NCI-H1436 treated with DMSO at 0.1 percent for 48 hours (cell line): ENCODE measurements at places on chromosomes 12 and 14.

DNA sequence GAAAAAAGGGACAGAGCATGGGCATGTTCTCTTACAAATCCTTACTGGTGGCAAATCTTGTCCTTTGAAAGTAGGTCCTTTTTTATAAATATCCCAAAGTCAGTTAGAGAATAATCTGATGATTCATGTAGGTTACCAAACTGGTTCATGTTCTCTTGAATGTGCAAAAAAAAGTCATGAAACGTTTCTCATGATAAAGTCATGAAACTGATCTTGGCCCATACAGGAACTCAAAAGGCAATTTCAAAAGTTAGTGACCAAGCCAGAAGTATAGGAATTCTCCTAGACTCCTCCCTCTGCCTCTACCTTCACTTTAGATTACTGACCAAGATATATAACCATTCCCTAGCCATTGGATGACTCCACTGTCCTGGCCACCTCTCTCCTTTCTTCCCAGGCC is 27.3 kb upstream of the SPTSSA start:
- no peak for DNase-seq

DNA sequence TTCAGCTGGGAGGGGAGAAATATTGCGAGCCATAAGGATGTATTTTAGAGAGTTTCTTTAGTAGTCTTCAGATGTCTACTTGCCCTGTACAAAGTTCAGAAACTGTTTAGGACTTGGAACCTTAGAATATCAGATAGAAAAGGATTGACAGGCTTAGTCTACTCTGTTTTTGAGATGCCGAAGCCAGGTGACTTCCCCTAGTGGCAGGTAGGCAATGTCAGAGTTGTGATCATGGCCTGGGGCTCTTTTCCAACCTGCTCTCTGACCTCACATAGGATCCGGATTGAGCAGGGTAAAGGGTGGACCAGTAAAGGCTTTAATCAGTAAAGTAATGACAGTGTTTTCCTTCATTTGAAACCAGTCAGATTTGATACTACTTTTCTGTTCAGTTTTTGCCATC is 59.6 kb downstream of the PRKCH start:
- no peak for DNase-seq

DNA sequence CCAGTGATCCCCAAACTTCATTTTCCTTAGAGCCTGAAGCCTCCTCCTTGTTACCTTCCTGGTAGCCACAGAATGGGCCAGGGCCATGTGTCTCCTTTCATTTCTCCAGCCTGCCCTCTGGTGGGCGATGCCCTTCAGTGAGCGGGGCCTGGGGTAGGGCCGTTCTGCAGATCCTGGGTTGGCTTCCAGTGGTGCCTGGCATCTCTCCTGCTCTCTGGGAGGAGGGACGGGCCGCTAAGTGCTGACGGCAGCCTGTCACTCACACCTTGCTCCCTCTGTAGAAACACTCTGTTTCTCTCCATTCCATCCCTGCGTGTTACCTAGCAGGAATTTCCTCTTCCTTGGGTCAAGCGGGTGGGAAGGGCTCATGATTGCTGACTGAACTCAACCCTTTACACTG is 232.1 kb downstream of the CACNA1C start:
- no peak for DNase-seq

GRCh38 chr12:7100239-7100638 is 8.0 kb upstream of the C1R start:
- no peak for DNase-seq

DNA sequence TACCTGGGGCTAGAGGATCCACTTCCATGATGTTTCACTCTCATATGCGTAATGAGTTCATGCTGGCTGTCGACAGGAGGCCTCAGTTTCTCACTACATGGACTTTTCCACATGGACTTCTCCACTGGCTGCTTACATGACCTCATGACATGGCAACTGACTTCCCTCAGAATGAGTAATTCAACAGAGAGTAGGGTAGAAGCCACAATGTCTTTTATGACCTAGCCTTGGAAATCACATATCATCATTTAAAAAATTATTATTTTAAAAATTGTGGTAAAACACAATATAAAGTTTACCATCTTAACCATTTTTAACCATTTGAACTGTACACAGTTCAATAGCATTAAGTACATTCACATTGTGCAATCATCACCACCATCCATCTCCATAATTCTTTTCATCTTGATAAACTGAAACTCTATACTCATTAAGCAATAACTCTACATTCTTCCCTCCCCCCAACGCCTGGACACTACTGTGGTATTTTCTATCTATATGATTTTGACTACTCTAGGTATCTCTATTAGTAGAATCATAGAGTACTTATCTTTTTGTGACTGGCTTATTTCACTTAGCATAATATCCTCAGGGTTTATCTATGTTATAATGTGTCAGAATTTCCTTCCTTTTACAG is 144.5 kb downstream of the TGFB3 start:
- DNase-seq, result no peak

GRCh38 chr14:77882636-77883035 is 82.7 kb downstream of the ADCK1 start:
- DNase-seq, result no peak

GRCh38 chr12:82625523-82625922 is 61.2 kb upstream of the TMTC2 start:
- no peak for DNase-seq

- DNase-seq, result no peak
Observed at GRCh38 chr12:112130441-112130998, 5.2 kb downstream of the TRAFD1 start.

DNA sequence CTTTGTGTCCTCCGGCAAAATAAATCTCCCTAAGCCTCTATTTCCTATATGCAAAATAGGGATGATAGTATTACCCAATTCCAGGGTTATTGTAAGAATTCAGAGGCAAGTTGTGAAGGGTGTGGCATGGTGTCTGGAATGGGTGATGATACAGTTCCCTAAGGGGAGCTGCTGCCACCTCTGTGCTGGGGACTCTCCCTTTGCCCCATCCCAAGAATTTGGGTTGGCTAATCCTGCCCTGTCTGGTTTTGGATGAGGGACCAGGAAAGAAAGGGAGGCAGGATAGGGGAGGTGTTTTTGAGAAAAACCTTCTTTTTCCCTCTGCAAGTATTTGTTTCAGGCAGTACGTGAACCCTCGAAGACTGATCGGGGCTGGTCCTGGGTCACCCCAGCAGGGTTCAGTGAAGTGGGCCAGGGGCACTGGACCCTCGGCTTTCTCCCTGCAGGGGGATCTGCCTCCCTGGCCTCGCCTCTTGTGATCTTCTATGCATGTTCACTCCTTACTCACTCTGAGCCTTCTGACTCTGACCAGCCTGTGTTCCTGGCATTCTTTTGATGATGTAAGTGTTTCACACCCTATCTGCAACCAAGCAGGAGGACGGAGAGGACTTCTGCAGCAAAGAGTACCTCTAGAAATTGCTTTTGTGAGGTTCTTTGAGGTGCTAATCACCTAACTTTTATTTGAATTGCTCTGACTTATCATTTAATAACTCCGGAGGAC is 60.8 kb downstream of the RASSF3 start:
- no peak for DNase-seq

DNA sequence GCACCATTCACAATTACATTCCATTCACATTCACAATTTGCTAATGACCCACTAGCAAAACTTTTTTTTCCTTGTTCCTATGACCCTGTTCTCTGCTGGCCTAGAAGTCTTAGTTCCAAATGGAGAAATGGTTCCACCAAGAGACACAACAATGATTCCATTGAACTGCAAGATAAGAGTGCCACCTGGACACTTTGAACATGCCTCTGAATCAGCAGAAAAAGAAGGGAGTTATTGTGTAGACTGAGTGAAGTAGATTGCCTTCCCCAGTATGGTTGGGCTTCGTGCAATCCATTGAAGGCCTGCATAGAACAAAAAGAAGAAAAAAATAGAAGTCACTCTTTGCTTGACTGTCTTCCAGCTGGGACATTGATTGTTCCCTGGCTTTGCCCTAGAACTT is 133.8 kb upstream of the PMCH start:
- no peak for DNase-seq

- DNase-seq, result no peak
Observed at GRCh38 chr14:59728304-59728703, 142.3 kb downstream of the RTN1 start.

DNA sequence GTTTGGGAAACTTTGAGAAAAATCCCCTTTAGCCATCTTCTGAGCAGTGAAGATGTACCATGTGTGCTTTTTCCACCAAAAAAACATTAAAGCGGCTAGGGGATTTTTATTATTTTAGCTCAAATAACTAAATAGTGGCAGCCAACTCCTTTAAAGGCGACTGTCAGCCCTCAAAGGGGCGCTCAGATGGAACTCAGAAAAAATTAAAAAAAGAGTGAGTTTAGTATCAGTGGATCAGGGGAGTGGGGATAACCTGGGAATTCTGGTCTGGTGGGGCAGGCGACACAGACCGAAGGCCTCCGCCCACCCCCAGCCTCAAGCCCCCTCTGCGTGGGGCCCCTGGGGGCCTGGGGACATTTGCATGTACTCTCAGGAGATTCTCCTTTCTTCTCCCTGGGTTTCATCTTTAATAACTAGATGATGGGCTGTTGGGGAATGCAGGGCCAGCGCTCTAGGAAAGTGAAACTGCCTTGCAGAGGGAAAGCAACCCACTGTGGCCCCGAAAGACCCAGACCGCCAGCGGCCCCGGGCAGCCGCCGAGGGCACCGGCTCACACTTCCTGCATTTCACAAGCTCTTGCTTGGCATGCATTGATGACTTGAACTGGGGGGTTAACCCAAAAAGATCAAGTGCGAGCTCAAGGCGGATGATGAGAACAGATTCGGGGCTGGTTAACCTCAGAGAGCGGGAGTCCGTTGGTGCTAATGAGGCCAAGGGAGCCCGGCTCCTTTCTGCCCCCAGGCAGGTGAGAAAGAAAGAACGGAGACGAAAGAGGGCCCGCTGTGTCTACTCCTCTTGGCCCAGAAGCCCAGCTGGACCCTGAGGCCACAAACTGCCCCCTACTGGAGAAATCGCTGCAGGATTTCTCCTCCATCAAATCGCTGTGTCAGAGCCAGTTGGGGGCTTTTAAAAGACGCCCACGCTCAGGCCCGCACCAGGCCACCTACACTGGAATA is 7.3 kb upstream of the BATF start:
- DNase-seq, result no peak

DNA sequence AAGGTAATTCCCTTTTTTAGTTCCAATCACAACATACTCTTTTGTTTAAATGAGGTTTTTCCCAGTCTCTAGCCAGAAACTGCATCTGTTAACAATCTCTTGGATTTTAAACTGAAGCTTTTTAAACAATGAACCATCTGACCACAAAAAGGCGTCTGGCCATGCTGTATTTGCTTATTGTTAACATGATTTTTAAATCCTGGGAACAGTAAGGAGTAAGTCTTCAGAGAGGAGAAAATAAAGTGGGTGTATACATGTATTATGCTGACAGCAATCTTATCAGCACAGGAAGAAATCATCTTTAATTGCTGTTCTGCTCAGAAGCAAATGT is 106.2 kb downstream of the DAAM1 start:
- DNase-seq, result no peak

- DNase-seq, result no peak
Observed at GRCh38 chr12:94333396-94333795, 126.3 kb downstream of the CEP83 start.

DNA sequence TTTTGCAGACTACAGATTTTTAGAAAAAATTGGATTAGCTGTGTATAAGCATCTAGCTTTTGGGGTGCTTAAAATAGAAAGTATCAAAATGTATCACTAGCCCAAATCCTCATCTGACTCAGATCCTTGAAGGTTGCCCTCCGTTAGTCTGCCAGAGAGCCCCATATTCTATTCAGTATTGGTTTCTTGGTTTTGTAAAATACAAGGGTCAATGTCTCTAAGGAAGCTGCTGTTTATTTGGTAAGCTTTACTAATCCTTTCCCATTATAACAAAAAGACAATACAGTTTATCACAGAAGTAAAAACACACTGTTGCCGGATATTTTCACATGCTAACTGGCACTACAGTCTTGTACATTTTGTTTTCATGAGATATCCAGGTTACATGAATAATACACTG is 92.8 kb upstream of the PTHLH start:
- no peak for DNase-seq

DNA sequence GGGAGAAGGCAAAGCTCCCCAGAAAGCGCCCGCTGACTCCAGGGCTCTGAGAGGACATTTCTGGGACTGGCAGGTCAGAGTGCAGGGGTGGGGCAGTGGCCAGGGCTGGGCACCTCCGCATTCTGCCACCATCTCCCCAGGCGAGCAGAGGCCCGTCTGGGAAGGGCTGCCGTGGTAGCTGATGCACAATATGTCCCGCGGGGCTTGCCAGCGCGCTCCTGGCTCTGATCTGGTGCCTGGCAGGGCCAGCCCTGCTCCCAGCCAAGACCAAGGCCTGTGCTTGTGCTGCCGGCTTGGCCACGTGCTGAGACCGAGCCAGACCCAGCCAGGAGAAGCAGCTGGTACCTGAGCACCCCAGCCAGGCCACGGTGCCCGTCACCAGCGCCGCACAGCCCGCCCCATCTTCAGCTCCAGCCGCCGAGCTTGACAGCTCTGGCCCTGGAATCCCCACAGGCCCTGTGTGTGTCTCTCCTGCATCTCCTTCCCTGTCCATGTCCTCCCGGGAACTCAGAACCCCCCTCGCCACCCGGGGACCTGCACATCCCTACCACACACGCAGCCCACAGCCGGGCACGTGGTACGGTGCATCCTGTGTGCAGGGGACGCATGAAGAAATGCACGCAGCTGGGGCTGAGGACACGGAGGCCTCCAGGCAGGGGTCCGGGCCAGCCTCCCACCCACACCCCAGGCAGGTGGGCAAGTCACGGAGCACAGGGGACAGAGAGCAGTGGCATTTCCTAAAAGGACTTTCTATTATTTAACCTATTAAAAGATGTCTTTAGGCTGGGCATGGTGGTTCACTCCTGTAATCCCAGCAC is 68.6 kb upstream of the C14orf180 start:
- no peak for DNase-seq

- DNase-seq, result no peak
Observed at GRCh38 chr12:12612358-12612757, 682 bp downstream of the CREBL2 start.

GRCh38 chr12:6367065-6367968 is 8.0 kb downstream of the SCNN1A start:
- DNase-seq, result no peak

DNA sequence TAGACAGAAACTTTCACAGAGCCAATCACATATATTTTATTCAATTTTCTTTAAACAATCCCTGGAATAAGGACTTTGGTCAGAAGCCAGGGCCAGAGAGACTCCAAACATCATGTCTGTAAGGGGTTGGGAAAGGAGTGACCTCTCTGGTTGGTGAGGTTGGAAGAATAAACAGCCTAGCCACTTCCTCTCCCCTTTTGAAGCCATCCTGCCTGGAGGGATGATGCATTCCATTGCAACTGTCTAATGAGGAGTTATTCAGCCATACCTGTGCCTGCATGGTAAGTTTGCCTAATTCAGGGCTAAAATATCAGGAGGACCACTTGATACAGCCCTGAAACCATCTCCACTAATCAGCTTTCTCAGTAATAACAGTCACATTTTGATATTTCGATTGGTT is 299.8 kb downstream of the KCNH5 start:
- DNase-seq, result no peak

DNA sequence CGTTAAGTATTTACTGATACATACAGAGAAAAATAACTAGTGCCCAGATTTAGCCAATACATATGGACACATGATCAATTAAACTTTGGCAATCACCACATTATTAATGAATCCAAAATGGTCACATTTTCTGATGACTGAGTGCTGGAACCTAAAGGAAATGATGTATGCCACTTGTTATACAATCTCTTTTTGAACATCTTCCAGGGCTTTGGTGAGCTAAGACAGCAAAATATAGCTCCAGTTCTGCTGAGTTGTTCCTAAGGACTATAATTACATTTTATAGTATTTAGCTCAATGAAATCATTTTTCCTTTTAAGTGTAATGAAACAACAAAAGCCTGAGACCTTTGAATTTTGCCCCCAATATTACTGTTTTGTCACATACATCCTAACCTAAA is 329.1 kb upstream of the ATP2B1 start:
- DNase-seq, result no peak
